Cerebellar nuclear complex (tissue), 1 donor: ENCODE measurements at places on chromosomes 5 and 9.
A peak's percentile ranks its signal among the peaks of the same experiment; 100 is the strongest.

DNA sequence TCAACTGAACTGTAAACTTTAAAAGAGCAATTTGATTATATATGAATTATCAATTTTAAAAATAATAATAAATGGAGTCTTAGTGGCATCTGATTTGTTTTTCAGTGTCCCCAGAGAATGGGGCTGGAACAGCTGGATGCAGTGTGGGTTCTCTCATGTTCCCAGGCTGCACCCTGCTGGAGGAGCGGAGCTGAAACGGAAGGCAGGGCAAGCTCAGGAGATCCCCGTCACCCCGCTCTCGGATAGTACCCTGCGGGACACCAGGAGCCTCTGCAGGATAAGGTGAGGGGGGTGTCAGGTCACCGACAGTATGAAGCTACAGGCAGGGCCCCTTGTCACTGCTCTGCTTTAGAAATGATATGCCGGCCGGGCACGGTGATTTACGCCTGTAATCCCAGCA, 57.3 kb downstream of the S1PR3 start:
- no peak for DNase-seq

DNA sequence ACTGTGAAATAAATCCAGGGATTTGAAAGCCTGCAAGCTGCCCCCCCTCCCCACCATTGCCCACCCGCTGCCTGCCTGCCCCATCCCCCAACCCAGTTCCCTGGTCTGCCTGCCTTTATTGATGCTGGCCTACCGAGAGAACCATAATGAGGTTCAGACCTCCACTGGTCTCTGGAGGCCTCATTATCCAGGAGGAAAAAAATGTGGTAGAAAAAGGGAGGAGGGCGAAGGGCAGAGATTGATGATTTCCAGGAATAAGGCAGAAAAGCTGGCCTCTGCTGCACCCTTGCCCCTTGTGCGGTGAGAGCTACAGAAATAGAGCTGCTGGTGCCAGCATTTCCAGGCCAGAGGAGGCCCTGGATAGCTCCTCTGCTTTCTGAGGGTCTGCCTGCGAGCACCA, 216.1 kb downstream of the PAPPA start:
- no peak for DNase-seq

DNA sequence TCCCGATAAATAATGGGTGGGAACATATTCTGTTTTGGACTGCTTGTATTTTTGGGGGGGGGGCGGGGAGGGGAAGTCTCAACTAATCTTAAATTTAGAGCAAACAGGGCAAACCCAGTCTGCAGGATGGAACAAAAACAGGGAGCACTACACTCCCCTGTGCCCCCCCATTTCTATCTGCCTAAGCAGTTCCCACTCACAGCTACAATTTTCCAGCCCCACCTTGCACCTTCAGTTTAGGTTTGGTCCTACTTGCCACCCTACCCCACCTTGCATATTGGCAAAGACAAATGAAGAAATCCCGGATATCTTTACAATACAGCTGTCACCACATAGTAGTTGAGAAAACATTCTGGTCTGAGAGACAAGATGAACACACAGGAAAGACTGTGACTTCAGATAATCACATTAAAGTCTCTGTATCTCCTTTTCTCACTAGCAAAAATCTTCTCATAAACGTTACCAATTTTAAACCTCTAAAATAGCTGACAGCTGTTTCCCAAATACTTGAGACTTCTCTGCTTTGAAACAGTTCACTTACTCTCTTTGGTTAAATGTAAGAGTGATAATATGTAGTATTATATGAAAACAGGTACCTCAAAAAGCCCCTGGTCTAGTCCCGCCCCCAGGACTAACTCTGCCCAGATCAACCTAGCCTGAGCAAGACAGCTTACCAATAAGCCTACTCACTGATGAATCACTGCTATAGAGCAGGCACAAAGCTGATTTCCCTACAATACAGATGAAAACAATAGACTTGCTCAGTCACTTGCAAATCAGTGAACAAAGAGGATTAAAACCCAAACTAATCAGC, 5.2 kb upstream of the RAPGEF6 start:
- DNase-seq, result no peak

GRCh38 chr5:21709770-21710169, 1143.4 kb downstream of the CDH12 start:
- DNase-seq, result no peak

DNA sequence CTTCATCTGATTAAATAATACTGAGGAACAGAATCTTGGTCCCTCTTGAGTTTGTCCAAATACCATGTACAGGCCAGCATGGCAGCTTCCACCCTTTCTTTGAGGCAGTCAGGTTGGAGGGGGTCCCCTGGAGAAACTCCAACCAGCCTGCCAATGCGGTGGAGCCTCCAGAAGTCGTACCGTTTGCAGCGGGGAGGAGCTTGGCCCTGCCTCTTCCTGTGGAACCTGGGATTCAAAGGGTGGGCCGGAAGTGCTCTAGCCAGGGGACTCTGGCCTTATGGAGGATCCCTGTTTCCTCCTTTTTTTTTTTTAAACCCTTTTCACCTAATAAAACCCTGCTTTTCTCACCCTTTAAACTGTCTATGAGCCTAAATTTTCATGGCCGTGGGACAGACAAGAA, 216.3 kb upstream of the ZNF608 start:
- DNase-seq, result no peak

GRCh38 chr5:169119288-169120048, 181.5 kb downstream of the SLIT3 start:
- no peak for DNase-seq

DNA sequence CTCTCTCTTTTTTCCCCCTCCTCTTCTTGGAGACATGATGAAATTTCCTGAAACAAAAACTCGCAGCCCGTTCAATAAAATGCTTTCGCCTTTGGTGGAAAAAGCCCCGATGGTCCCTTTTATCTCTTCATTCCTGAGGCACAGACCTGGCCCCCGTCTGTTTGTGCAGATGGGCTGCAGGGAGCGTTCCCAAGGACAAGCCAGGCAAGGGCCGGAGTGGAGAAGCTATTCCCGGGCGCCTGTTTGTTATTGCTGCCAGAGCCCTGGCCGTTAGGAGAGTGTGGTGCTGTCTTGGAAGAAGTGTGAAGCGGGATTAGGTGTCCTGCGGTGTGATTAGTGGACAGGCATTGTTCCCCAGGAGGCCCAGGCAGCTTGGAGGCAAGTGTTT, 71.9 kb downstream of the SMIM23 start:
- DNase-seq, result no peak

GRCh38 chr5:125411071-125411743, 664.8 kb upstream of the ZNF608 start:
- DNase-seq, result peak; percentile 29

- DNase-seq, result no peak
These were observed 17.9 kb upstream of the GNAQ start for GRCh38 chr9:78049484-78049883.

DNA sequence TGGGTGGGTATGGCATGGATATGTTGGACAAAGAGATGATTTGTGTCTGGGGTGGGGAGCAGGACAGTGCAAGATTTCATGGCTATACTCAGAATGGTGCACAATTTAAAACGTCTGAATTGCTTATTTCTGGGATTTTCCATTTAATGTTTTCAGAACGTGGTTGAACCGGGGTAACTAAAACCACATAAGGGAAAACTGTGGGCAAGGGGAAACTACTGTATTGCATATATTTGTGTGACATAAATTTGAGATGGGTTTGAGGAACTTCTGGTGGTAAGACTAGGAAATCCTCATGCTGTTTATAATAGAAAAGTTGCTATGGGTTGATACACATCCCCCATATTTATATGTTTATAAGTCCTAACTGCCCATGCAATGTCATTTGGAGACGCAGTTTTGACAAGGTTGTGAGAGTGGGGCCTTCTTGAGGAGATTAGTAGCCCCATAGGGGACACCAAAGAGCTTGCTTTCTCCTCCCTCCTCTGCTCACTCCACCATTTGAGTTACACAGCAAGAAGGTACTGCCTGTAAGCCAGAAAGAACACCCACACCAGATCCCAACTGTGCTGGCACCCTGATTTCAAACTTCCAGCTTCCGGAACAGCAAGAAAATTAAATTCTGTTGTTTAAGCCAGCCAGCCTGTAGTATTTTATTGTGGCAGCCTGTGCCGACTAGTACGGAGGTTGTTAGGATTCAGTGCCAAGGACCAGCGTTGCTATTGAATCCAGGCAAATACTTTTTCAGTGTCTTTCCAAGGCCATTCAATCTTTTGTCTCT, 2118.9 kb downstream of the MAT2B start:
- DNase-seq, result no peak

GRCh38 chr5:176995122-176995490, 11.5 kb downstream of the UIMC1 start:
- DNase-seq, result no peak

- no peak for DNase-seq
These were observed 42.3 kb downstream of the PLPP1 start for GRCh38 chr5:55492449-55492848.

DNA sequence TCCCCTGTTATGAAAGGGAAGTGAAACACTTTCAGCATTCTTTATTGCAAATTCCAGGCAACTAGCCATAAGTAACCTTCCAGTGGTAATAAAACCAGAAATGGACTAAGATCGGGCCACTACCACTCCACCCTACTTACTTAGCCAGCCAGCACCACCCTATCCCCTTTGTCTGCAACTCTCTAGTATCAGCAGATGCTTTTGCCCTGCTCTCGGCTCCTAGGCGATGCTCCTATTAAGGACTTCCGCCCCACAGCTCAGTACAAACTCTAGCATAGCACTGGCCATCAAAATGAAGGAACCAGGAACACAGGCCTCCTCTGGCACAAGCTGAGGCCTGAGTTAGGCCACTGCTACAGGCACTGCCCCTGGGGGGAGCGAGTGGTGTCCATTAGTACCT, 81.2 kb downstream of the GLDC start:
- no peak for DNase-seq

- no peak for DNase-seq
These were observed 49.2 kb upstream of the TSLP start for GRCh38 chr5:111022301-111022700.

- no peak for DNase-seq
These were observed 65.2 kb downstream of the TMEM167A start for GRCh38 chr5:83011985-83012384.

DNA sequence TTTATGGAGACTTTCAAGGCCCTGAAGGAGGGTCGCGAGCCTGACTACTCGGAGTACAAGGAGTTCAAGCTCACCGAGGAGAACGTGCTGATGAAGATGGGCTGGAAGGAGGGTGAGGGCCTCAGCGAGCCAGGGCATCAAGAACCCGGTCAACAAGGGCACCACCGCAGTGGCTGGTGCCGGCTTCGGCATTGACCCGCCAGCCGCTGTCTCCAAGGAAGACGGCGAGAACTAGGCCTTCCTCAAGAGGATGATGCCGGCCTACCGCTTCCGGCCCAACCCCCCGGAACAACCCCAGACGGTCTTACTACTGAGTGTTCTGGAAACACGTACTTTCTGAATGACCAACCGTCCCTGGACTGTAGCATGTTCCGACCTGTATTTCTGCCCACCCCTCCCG, 169.2 kb downstream of the HINT1 start:
- no peak for DNase-seq
